ENCODE measurements at places on chromosomes 2 and 18.

DNA sequence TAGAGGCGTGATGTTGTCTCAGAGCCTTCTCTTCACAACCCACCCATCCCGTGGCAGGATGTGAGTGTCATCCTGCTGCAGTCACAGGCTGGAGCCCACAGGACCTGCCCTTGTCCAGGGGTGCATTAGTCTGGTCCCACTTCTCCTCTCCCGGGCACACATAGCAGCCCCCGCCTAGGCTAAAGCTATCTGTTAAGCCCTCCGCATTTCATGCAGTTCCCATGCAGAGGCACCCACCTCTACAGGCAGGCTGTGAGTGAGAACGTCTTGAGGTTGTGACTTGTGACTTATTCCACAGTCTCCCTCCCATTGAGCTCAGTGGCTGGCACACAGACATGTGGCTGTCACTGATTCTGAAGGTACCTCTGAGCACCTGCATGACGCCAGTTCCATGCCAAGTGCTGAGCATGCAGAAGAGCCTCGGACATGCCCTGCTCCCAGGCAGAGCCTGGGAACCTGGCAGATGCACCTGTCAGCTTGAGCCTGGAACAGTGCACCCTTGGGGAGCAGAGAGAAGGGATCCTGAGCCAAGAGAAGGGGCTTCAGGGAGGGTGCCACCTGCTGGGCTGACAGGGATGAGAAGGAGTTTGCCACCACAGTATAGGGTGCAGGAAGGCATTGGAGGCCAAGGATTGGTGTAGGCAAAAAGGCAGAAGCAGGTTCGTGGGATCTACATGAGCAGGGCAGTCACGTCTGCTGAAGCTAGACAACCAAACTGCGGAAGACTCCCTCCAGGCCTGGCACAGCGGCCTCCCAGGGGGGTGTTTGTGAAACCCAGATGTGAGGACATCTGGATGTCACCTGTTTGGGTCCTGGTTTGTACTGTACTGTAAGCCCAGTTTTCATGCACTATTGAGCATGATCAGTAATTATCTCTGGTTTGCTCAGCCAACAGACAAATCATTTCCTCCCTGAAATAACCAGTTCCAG is 213.6 kb downstream of the GLI2 start:
- DNase-seq: no peak

- no peak for DNase-seq
Observed at GRCh38 chr2:45445037-45445436, 166.0 kb downstream of the SRBD1 start.

DNA sequence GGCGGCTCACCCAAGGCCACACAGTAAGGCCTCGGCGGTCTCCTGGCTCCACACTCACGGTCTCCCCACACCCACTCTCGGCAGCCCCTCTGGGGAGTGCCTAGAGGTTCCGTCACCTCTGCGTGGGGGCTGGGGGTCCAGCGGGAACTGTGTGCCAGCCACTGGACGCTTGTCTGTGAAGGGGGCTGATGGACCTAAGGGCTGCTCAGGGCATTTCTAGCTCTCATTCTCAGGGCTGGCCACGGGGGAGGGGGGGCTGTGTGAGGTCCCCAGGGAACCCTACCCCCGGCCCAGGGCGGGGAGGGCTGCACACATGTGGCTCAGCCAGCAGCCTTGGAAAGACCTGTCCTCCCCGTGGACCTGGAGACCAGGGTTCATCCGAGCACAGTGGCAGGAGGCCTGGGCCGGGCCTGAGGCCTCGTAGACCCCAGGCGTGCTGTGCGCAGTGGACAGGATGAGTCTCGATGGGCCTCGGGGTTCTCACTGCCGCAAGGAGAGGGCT is 27.1 kb upstream of the ODC1 start:
- DNase-seq: no peak

- no peak for DNase-seq
Observed at GRCh38 chr18:67281746-67282145, 234.8 kb downstream of the DSEL start.

GRCh38 chr2:3423492-3424170 is 44.1 kb downstream of the TRAPPC12 start:
- DNase-seq: peak; percentile 44

DNA sequence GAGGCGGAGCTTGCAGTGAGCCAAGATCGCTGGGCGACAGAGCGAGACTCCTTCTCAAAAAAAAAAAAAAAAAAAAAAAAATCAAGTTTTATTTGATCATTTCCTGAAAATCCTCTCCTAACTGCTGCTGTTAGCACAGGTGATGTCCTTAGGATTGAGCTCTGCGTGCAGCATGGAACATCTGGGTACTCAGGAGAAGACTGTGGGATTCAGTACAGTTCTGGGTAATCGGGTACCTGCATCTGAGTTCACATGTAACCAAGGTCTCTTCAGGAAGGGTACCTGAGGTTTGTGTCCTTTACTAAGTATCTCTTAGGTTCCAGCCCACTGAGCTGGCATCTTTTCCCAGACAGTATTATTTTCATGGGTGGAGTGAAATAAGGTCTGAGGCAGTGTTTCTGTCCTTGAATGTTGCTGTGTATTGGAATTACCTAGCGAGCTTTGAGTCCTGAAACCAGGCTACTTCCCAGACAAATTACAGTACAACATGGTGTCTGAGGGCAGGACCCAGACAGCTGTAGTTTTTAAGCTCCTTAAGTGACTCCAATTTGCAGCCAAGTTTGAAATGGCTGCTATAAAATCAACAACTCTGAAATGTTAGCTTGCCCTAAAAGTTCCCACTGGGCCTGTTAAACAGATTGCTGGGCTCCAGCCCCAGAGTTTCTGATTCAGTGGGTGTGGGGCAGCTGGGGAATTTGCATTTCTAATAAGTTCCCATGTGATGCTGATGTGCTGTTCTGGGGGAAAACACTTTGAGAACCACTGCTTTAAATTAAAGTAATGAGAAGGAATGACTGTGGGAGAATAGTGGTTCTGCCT is 120.5 kb downstream of the PMAIP1 start:
- DNase-seq: no peak
